Stimulated activated CD4-positive, alpha-beta T cell treated with anti-CD3 and anti-CD28 coated beads, Interleukin-1b, Interleukin-23, amount 100 ng/mL, for 4 hours (primary cell): ENCODE measurements at places on chromosomes 6 and 20.
A peak's percentile ranks its signal among the peaks of the same experiment; 100 is the strongest.

DNA sequence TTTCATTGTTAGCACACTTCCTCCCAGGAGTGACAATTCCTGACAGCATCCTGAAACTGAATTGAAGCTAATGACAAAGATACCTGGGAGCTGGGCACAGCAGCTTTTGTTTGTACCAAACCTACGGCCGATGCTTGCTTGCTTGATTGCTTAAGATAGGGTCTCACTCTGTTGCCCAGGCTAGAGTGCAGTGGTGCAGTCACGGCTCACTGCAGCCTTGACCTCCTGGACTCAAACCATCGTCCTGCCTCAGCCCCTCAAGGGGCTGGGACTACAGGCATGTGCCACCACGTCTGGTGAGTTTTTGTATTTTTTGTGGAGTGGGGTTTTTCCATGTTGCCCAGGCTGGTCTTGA lies 84.7 kb upstream of the SCP2D1 start:
- no peak for DNase-seq

- no peak for DNase-seq
Measured at GRCh38 chr20:40525351-40525750, 163.7 kb downstream of the MAFB start.

- DNase-seq: no peak
Measured at GRCh38 chr6:82832811-82833210, 232.8 kb downstream of the UBE3D start.

DNA sequence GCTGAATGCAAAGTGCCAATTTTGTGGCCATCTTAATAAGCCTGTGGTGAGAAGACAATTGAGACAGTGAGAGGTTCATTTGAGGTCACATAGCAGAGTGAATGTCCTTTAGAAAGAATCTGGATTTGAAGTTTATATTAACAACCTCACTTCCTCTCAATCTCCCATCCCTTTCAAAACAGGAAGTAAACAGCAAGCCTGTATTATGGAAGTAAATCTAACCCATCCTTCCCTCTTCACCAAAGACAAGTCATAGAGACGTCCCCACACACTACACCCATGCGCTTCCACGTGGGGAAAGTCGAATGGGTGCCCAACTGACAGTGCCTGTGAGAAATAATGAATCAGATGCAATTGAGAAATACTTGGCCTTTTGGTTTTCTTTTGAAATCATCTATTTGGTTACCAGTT lies 28.8 kb upstream of the CCND3 start:
- DNase-seq: peak; percentile 51

DNA sequence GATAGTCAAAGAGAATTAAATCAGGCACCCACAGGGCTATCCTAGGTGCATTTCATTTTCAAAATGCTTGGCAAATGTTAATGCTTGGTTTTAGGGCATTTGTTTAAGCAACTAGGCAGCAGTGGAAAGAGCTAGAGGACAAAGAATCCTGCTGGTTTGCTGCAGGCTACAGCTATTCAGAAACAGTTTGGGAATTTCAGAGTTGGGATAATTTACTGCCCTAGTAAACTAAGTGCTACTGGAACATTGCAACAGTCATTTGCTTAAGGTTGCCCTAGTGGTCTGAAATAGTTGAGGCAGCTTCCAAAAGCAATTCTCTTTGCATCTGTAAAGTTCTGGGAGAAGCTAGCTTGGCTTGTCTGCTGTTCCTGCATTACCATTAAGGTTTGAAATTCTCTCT lies 312.7 kb downstream of the LAMA2 start:
- DNase-seq: no peak

DNA sequence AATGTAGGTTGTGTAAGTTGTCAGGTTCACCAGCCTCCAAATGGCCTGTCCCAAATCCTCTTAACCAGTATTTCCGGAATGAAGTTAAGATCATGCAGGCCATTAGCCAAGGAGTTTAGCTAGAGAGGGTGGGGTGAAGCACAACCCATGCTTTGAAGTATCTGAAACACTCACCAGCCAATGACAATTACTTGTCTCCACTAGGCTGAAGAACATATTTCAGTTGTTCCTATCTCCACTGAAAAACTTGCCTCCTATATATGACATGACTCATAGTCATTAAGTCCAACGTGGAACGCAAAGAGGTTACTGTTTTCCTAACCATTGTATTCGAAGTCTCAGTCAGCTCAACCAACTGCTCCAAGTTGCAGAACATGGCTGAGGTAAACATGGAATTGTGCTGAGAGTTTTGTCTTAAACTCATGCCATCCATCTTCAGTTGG lies 37.4 kb upstream of the TNFAIP3 start:
- DNase-seq: no peak

DNA sequence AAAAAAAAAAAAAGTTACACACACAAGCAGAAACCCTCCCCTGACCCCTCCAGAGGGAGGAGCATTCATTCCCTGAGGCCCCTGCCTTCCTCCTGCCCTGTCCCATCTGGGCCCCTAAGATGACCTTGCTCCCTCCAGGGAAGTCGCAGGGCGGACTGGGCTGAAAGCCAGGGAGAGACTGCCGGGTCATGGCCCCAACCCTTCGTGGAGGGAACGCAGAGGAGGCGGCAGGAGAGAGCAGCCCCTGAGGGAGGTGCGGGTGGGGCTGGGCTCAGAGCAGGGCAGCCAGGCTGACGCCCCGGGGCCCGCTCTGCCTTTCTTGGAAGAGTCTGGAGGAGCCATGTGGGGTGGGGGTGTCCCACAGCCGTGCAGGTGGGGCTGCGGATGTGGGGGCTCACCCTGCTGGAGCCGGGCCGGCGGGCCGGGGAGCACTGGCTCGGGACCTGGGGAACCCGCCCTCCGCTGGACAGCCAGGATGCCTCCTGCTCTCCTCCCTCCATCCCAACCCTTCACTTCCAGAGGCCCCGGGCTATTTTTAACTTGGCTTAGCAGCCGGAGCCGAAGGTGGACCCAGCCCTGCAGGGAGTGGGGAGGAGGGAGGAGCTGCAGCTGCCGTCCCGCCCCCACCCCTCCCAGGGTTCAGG lies 15.0 kb upstream of the ABHD16B start:
- no peak for DNase-seq

DNA sequence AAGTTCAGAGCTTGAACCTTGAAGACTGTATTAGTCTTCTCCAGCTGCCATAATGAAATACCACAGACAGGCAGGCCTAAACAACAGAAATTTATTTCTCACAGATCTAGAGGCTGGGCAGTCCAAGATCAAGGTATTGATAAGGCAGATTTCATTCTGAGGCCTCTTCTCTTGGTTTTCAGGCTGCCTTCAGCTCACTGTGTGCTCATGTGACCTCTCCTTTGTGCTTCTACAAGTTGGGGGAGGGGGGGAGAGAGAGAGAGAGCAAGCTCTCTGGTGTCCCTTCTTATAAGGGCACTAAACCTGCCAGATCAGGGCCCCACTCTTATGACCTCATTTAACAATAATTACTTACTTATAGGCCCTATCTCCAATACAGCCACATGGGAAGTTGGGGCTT lies 102.6 kb upstream of the RSPO3 start:
- no peak for DNase-seq

DNA sequence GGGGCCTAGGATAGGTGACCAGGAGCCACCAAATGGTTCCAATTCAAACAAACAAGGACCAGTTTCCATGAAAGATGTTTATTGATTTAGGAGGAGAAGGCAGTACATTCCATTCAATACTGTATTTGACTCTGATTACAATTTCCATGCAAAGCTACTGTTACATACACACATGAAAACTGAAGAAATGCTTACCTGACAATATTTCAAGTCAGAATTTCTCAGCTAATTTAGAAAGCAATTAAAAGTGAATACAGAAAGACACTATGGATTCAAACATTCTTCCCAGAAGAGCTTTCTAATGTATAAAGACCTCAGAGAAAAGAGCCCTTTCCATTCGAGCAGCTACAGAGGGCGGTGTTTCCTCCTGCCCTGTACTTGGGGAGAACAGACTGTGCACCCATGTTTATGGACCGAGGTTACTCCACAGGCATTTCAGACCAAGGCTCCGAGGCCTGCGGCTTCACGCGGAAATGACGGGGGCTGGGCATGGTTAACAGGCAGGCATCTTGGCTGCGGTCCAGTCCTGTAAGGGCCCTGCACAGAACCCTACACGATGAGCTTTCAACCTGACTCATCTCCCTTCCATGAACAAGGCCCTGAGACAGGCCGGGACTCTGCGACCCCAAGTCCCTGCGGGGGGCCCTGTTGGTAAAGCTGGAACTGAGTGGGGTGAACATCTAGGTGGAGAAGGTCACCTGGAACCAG lies 25.7 kb upstream of the TCFL5 start:
- DNase-seq: no peak

DNA sequence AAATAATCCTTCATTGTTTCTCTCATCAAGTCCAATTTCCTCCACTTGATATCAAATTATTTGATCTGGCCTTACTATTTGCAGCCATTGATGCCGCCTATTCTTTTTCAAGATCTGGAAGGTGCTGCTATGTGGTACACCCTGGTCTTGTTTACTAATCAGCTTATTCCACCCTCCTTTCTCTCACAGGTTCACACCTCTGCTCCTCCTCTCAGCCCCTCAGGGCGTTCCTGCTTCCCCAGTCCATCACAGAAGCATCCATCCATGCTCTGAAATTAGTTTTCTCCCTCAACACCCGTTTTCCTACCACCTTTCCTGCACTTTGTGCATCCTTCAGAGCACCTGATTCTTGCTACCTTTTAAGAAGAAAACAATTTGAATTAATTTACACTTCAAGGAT lies 183.6 kb downstream of the EPHA7 start:
- no peak for DNase-seq

DNA sequence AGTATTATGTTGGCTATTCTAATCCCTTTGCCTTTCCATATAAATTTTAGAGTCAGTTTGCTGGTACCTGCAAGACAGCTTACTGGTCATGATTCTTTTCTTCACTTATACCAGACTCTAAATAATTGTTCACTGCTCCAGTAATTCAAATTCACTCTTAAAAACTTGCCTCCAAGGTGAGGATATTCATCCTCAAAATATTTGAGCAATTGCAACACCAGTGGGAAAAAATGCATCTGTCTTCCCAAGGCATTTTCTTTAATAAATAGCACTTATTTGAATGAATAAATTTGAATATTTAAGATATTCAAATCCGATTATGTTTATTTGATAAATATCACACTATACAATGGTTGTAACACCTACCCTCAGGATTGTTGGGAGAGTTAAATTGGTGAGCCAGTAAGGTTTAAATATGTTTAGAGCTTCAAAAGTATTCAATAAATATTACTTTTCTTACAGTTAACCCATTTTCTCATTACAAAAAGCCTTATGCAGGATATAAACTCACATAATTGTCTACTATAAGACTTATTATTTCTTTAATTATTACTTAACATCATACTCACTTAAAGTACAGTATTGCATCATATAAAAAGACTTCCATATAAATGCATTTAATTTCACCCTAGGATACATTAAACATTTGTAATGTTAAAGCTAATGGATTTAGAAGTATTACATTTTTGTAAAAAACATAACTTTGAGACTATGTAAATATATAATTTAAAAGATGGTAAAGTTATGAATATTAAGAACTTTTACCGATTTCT lies 285.6 kb downstream of the SAMD5 start:
- DNase-seq: no peak

GRCh38 chr6:144145541-144145940 lies 4.8 kb upstream of the STX11 start:
- no peak for DNase-seq

DNA sequence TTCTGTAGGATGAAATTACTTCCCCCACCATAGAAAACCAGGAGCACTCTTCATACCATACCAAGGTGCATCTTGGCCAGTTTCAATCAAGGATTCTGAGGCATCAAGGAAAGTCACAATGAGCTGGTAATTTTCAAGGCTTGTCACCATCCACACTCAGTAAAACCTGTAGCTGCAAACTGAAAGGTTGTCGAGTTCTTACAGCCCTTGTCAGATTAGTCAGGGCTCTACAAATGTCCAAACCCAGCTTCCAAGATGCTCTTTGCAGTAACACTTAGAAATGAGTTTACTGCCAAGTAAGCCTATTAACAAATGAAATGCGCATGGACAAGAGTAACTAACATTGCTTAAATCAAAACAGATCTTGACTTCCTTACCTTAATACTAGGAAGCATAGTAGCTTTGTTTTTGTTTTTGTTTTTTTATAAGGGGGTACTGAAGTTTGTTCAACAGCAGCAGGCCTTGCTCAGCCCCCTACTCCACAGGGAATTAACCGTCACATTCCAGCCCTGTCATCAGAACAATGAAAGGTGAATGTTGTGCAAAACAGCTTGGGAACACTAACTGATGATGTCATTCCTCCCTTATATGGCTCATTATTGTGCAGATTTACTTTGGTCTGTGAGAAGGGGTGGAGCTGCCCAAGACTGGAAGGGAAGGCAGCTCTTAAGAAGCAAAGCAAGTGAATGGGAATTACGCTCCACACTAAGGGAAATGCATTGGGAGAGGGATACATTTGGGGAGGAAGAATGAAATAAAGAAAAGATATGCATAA lies 49.9 kb upstream of the TMEM30A start:
- DNase-seq: no peak

- no peak for DNase-seq
Measured at GRCh38 chr6:100691972-100692371, 189.2 kb downstream of the ASCC3 start.

- DNase-seq: no peak
Measured at GRCh38 chr6:45184937-45185336, 143.2 kb upstream of the RUNX2 start.

DNA sequence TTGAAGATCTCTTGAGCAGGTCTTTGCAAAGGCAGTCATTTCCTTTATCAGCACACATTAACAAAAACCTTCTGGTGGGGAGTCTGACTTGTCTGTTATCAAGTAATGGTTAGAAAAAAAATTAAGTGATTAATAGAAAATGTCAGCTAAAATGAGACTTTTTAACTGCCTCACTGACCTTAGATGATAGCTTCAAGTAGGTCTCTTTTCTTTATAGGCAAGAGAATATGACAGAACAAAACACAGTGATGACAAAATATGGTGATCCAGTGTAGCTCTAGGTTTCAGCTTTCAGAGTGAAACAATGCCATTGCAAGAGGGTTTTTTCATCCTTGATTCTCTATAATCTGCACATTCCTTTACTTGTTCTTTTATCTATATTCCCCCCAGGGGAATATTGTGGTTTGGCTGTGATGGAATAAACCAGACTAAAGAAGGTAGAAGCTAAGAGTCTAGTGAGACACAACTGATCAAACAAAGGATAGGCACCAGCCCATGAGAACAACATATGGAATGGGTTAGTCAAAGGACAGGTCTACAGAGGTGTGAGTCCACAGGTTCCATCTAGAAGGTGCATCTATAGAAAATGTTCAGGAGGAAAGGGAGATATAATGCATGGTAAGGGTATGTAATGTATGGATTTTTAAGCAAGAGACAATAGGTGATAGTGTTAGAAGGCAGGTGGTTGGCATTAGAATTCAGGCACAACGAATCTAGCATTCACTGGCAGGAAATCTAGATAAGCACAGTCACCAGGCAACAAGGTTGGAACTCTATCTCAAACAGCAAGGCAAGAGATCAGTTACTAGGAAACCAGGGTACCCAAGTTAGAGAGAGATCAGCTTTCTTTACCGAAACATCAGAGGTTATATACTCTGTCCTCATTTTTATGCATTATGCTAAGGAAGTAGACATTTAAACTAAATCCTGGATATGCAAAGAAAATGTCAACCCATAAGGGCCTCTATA lies 228.9 kb upstream of the SMLR1 start:
- no peak for DNase-seq

- no peak for DNase-seq
Measured at GRCh38 chr20:2671977-2672376, 8.0 kb upstream of the IDH3B start.
